ENCODE measurements at places on chromosomes 6 and 20.

DNA sequence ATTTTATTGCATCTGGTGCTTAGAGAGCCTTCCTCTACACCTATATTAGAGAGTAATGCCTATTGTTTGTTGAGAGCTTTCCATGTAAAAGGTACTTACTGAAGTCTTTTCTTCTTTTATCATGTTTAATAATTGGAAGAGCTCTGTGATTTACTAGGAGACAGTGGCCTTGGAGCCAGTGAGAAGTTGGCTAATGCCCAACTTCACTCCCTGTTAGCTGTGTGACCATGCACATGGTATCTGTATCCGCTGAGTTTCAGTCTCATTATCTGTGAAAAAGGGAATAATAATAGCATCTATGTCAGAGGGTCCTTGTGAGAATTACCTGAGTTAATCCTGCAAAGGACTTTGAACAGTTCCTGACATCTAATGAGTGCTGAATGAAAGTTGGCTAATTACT is 105.0 kb downstream of the CD109 start:
- DNase-seq: no peak

- no peak for DNase-seq
These were observed 248.2 kb downstream of the TBX18 start for GRCh38 chr6:84516154-84516553.

DNA sequence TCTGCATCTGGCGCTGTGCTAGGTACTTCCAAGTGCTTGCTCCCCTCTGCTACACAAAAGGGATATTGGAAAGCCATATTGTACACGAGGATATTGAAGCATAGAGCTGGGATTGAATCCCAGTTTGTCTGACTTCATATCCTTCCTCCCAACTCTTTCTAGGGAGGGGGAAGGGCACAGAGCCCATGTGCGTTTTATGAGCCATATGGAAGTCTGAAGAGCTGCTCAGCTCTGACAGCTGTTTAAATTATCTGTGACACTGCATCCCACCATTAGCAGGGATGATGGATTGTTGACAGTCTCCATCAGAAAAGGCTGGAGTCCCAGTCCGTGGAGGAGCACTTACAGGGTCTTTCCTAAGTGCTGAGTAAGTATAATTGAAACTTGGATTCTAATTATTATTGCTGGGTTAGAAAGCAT is 18.4 kb downstream of the TIAM2 start:
- no peak for DNase-seq

DNA sequence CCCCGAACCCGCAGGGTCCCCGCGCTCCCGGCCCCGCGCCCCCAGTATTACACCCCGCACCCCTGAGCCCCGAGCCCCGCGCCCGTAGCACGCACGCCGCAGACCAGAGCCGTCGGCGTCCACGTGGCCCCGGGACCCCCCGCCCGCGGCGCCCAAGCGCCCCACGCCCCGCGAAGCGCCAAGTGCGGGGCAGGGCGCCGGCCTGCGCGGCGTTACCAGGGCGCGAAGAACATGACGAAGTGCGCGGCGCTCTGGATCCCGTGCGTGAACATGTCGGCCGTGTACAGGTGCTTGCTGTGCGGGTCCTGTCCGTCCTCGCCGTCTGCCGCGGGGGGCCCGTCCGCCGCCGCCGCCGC is 312 bp downstream of the TXNDC5 start:
- DNase-seq: no peak

DNA sequence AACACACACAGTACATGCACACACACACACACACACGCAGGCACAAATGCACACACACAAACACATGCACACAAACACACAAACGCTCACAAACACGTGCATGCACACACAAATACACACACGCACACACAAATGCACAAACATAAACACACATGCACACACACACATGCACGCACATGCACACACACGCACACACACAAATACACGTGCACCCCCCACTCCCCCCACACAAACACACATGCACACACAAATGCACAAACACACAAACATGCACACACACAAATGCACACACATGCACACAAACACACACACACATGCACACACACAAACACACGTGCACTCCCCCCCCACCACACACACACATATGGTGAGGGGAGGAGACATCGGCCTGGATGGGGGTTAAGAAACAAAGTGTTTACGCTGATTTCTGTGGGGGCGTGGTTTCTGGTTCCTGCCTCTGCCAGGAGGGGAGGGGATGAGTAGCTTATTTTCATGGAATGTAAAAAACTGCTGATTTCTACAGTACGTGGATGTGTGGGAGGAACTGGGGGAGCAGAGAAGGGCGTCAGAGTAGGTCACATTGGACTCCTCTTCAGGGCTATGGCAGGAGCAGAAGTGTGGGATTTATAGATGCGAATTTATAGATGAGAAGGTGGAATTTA is 607.2 kb downstream of the QKI start:
- no peak for DNase-seq

- no peak for DNase-seq
These were observed 10.7 kb upstream of the ULBP3 start for GRCh38 chr6:150079604-150080003.

- peak; percentile 49 for DNase-seq
These were observed 32.0 kb upstream of the CD93 start for GRCh38 chr20:23118144-23118543.

- no peak for DNase-seq
These were observed 816 bp downstream of the NPEPL1 start for GRCh38 chr20:58693226-58694006.

DNA sequence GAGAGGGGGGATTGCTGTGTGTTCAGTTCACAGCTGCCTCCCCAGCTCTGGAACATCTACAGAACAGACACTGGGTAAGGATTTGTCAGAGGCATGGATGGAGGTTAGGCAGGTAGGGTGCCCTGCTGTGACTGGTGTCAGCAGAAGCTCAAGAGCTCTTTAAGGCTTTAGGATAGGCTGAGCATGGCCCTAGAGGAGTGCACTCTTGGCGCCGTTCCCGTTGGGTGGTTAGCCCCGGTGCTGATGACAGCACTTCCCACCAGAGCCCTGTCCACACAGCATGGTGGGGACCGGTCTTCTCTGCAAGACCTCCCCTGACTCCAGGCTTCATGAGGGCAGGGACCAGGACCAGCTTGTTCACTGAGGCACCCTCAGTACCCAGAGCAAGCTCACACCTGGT is 262.0 kb downstream of the BMP7 start:
- DNase-seq: no peak

GRCh38 chr6:93972791-93973190 is 553.4 kb upstream of the EPHA7 start:
- no peak for DNase-seq

GRCh38 chr6:35746516-35746915 is 9.7 kb downstream of the ARMC12 start:
- no peak for DNase-seq

- no peak for DNase-seq
These were observed 147.5 kb upstream of the TCF21 start for GRCh38 chr6:133741375-133741861.

GRCh38 chr6:110816677-110817076 is 1.4 kb upstream of the CDK19 start:
- no peak for DNase-seq

DNA sequence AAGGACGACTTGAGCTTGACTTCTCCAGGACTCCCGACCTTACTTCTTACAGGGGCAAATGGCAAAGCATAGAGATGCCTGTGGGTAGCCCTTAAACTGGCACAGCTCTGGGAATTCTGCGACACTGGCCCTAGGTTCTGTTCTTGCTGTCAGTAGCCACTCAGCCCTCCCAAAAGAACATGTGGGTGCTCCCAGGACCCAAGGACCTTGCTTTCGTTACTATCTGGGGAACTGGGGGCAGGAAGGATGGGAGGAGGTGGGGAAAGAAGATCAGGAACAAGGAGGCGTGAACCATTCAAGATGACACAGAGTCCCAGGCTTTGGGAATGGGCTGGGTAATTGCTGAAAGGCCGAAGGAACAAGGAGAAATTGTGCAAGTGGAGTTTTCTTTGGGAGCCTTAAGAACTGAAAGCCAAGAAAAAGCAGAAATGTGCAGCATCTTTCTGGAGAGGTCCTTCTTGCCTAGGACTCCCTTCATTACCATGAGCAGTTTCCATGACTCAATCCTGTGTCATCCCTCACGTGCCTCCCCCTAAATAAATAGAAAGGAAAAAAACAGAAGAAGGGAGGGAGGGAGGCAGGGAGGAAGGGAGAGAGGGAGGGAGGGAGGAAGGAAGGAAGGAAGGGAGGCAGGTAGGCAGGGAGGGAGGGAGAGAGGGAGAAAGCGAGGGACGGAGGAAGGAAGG is 284.6 kb upstream of the FOXQ1 start:
- no peak for DNase-seq

DNA sequence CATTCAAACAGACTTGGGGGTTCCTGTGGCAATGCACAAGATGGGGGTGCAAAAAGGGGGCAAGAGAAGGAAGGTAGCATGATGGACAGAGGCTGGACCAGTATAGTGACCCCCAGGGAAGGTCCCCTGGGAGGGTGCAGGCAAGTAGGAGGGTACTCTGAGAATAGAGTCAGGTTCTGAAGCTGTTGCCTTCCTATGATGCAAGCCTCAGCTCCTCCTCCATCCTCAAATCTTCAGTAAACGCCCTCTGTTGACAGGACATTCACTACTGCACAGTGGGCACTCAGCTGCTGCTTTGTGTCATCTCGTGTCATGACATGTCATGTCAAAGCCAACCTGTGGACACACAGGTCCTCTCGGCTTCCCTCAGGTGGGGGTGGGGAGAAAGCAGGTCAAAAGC is 5.8 kb upstream of the SDCBP2 start:
- DNase-seq: no peak

DNA sequence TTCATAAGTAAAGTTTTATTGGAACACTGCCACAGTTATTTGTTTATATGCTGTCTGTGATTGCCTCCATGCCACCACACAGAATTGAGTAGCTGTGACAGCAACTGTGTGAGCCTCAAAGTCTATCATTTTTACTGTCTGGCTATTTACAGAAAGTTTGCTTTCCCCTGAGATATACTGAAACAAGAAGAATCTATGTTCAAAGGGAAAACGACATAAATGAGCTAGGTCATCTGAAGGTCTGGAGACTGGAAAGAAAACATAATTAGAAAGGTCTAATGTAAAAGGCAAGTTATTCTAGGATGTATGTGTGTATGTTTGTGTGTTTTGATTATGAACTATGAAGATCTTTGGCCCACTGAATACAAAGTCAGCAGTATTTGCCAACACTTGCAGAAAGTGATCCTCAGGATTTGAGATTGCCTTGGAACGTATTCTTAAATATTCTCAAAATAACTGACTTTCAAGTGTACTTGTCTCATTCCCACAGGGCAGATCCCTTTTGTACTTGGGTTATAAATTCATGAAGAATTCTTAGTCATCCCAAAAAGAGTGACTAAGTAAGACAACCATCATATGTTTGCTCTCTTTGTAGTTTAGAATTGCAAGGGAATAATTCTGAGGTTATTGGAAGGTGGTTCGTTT is 677.7 kb downstream of the DOK5 start:
- DNase-seq: no peak

DNA sequence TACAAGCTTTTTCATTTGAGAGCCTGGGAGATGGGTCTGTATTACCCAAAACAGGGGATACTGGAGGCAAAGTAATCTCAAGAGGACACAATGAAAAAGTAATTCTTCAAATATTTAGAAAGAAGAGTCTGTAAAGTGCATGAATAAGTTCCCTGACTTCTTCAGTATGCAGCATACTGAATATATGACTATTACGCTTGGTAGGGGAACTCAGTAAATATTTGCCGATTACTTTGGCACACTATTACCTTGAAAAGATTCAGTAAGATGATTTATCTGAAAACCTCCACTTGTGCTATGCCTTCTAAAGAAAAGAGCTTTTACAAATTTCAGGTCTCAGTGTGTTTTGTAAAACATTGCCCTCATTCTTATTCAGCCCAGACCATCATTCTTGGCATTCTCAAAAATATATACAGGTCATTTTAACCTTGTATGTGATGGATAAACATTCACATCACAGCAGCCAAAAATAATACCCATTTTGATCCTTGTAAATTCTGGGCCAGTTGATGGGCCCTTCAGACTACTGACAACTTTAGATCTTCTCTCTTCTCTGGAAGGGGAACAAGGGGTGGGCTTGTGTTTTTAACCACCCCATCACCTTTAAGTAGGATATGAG is 125.9 kb downstream of the EDN1 start:
- no peak for DNase-seq

DNA sequence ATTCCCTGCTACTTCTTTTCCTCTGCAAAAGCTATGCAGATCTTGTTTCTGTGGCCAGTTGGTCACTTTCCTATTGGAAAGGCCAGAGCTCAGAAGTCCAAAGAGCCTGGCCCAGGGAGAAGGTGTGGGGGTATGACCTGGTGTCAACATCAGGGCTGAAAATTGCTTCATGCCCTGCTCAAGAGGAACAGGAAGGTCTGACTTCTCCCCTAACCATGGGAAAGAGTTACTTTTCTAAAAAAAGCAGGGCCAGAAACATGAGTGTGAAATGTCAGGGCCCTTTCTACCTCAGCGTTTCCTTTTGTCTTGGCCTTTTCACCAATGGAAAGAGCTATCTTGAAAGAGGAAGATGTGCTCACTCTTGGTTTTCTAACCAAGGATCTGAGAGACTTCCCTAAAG is 117.4 kb downstream of the MAFB start:
- DNase-seq: no peak

DNA sequence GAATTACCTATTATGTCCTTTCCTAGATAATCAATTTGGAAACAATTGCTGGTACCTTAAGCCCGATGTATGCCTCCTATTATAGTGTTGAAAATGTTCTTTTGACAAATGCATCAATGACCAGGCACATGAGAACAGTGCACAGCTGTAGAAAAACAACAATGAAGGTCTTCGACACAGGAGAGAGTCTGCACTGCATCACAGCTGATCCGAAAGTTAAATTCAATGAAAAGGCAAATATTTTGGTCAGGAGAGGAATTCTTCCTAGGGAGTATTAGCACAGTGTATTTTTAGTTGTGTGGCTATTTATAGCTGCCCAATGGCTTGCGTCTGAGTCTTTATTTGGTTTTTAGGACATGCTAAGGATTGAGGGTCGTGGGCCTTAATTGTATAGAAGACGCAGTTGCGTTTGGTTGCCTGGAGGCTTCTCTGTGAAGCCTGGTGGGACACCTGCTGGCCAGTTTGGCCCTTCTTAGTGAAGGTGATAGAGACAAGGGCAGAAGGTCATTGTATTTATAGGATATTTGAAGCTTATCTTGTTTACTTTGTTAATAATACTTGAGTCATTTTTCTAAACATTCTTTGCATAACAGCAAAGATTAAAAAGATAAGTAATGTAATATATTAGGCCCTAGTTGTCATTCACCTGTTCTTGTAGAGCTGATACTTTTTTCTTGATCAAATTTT is 72.3 kb downstream of the CDYL start:
- no peak for DNase-seq

DNA sequence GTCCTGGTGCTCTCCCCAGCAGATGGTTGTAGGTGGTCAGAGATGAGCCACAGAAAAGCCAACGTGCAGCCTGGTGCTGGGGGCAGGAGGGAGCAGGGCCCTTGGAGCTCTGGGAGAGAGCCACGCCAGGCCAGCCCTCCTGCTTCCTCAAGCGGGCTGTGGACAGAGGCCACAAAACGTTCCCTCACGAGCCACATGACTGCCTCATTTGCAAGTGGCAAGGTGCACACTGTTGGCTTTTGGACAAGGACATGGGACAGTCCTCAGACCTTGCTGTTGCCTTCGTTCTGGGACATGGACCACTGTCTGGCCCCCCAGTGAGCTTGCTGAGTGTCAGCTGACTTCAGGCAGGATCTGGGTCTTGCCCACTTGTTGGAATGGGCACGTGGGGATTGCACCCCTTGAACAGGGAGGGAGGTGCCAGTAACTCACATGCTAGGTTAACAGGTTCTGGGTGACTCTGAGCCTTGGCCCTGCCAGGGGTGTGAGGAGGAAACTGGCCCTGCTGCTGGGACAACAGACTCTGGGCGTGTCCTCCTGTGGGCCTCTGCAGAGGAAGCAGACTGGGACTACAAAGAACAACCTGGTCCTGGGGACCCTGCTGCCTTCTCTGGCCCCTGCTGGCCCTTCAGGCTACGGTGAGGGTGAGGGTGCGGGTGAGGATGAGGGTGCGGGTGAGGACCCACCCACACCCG is 2.6 kb downstream of the SLCO4A1 start:
- no peak for DNase-seq

All from cardiac septum (tissue), 1 donor.